ENCODE measurements at places on chromosomes 12 and 14.

GRCh38 chr14:68514608-68515194, 278.2 kb downstream of the ZFP36L1 start:
- no peak for DNase-seq

DNA sequence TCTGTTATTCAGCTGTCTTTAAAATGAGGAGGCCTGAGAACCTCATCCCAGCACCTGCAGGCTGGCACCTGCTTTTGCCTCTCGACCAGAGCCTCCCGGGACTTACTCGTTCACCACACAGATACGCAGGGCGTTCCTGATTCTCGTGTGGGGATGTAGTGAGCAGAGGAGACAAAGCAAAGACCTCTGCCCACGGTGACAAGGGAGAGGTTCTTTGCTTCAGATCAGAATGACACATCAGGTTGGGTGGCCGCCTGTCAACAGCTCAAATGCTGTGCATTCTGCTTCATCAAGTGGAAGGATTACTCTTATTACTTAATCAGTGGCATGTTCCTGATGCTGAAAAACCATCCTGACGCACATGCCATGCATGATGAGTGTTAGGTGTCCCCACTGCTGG, 24.4 kb downstream of the DEGS2 start:
- DNase-seq, result no peak

DNA sequence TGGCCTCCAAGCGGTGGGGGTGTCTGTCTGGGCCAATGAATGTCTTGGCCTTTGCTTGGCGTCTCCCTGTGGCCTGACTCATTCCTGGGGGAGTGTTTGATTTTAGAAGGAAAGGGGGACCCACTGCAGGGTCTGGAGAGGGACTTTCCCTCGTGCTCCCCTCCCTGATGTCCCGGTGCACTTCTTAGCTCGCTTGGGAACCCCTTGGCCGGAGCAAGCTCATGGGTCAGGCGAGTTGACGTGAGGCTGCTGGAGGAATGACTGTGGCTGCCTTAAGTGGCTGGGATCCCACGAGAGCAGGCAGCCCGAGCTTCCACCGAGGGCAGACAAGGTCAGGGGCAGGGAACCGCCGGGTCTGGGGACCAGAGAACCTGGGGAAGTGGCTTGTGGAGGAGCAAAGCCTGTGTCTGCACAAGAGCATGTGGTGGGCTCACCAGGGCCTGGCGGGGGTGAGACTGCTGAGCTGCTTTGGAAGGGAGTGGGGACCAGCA, 218.4 kb upstream of the C14orf180 start:
- DNase-seq, result peak; percentile 4

GRCh38 chr12:115504306-115505290, 772.9 kb downstream of the MED13L start:
- DNase-seq, result no peak

DNA sequence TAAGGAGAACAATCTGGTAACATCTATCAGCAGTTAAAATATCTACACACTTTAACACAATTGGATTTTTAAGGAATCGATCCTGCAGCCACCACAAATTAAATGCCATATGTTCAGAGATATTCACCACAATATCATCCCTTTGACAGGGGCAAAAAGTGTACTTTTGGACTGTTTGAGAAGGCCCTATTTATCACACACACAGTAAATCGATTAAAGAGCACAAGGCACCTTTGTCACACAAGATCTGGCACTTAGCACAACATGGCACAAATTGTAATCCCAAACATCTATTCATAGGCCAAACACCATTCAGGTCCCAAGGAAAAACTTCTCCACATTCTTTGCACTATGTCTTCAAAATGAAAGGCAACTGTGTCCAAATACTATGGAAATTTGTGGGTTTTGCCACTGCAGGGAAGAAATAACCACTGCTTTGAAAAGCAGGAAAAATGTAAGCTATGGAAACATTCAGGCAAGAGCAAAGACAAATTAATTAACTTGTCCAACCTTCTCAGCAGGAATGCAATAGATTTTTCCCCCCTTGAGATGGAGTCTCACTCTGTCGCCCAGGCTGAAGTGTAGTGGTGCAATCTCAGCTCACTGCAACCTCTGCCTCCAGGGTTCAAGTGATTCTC, 282.5 kb upstream of the TMPO start:
- DNase-seq, result no peak

- no peak for DNase-seq
These were observed 1.0 kb downstream of the HIP1R start for GRCh38 chr12:122836027-122836921.

DNA sequence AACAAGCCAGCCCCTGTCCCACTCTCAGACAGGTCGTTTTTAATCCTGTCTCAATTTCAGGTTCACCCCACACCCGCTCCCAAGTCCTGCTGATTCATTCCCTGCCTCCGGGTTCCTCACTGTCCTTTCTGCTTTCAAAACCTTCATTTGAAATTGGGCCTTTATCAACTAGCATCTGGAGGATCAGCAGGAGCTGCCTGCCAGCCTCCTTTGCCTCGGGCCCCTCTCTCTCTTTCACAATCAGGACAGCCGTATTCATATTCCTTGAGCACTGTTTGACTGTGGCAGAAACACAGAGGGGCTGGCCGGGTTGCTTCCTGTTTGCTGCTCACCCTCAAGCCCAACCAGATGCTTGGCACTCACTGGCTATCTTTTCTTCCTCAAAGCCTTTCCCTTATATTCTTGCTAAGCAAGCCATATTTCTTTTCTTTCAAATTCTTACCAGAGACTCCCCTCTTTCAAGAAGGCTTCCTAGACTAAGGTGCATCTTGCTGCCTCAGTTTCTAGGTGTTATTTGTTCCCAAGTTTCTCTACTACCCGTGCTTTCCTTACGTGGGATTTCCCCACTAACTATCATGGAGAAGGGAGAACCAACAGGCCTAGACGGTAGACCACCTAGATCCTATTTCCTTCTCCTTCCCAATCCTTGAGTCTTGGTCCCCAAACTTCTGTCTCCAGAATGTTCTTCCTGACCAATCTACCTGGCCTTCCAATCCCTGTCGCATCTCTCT, 3.0 kb downstream of the GALNT6 start:
- no peak for DNase-seq

DNA sequence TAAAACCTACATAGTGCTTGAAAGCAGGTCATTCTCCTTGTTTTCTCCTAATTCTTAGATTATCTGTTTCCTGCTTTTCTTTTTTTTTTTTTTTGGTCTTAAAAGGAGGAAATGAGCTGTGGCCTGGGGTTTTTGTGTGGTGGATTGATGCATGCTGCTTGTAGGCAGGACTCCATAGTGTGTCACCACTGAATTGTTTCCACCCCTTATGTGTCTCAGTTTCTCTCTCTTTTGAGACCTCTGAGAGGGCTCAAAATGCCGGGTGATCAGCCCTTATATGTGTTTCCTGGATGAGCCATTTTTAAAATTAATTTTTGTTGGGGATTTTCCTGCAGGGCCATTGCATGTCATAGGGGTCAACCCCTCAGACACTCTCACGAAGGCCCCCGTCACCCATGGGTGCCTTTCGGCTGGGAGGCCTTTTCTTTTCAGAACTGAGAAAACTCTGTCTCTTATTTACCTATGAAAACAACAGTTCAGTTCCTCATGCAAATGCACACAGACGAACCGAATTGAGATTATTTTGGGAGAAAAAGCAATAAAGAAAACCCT, 32.0 kb upstream of the LRRK2 start:
- no peak for DNase-seq

DNA sequence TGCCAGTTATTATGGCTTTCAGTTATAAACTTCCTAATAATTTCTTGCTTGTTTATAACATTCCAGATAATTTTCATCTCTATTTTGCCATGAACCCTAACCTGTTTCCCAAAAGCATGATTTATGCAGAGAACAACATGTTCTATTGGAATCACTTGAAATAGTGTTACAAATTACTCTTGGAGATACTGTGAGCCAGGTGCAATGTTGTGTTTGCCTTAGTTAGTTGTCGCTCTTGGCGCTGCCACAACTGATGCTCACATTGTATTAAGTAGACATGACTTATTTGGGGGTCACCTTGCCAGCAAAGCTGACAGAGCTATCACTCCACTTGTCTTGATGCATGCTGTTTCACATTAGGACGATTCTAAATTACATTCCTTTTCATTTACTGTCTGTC, 49.4 kb downstream of the TSPAN8 start:
- no peak for DNase-seq

- no peak for DNase-seq
These were observed 88.7 kb downstream of the PPP2R5E start for GRCh38 chr14:63454436-63454835.

- no peak for DNase-seq
These were observed 10.6 kb upstream of the PUS1 start for GRCh38 chr12:131918311-131919050.

Data from WERI-Rb-1 (cell line).